Activated CD8-positive, alpha-beta memory T cell treated with anti-CD3 and anti-CD28 coated beads for 24 hours (primary cell): ENCODE measurements at places on chromosomes 1 and 21.
A peak's percentile ranks its signal among the peaks of the same experiment; 100 is the strongest.

- DNase-seq = no peak
Measured at GRCh38 chr1:234047123-234047522, 142.6 kb downstream of the SLC35F3 start.

DNA sequence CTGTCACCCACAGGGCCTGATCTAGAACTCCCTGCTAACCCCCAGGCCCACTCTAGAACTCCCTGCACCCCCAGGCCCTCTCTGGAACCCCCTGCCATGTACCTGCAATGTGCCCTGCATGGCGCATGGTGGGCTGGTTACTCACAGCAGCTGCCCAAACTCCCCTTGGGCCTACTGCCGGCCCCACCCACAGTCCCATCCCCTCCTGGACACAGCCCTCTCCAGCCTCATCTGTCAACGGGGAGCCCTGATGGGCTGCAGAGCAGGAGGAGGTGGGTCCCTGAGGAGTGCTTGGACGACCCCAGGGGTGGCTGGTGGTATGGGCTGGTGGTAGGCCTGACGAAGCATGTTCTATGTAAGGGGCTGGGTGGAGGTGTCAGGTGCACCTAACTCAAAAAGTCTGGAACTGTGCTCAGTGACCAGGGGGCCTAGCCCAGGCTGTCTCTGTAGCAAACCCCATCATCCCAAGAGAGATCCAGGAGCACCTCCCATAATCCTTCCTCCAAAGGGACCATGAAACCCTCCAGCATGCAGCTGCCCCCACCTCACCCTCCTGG is 19.0 kb upstream of the PRSS38 start:
- DNase-seq = no peak

DNA sequence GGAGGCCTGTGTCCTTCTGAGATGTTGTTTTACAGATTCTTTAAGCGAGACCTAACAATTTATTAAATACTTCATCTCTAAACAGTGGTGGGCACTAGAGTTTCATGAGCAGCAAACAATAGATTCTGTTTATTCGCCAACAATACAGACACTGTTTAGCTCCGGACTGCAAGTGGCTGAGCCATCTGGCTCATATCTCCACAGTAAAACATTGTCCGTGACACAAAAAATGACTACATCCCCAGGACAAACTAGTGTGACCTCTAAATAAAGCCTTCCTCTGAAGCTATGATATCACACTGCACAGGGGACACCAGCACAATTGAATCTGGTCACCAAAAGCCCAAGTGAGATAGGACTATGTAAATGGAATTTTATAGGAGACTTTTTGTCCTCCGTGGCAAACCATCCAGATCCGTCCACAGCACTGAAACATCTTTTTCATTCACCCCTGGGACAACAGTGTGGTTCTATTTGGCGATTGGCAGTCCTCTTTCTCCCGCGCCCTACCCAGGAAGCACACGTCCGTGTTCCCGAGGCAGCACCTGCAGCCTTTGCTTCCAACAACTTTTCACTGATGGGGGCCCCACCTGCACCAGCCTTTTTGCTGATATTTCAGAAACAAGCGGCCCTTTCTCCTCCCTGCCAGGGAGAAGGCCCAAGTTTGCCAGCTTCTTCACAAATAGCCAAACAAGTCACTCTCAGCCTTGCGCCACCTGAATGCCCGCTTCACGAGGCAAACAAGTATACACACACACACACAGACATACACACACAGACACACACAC is 47.4 kb downstream of the OLIG1 start:
- no peak for DNase-seq

GRCh38 chr1:97814121-97814520 is 106.7 kb downstream of the DPYD start:
- no peak for DNase-seq

- no peak for DNase-seq
Measured at GRCh38 chr1:118960026-118960561, 28.0 kb downstream of the TBX15 start.

DNA sequence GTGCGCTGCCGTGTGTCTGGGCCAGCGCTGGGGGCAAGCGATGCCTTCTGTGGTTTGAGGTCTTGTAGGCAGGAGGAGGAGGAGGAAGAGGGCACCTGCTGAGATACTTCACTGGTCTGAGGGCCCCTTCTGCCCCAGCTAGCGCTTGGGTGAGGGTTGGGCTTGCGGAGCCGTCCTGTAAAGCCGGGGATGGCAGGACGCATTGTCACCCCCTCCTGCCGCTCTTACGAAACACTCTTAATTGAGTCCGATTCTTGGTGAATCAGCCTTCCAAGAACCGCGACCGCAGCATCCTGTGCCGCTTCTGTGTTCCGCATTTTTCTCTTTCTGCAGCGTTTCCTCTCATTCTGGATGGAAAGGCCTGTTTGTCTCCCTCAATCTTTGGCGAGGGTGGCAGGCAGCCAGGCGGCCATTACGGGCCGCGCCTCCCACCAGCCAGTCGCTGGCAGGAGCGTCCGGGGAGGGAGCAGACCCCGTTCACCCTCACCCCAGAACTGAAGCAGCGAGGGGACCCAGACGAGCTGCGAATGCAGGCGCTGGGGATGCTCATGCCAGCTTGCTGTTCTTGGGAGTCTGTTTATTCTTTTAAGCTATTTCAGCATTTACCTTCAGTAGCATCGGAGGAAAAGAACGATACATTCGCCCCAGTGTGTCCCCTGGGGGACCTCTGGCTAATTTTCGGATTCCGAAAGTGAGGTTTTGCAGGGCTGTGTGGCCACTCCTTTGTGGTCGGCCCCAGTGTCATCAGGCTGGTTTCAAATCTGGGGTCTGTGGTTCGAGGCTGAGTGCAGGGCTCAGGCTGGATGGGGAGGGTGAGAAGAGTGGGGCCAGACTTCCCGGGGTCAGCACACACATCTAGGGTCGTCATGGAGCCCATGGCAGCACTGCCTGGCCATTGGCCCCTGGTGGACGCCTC is 62.7 kb downstream of the SKI start:
- DNase-seq = peak; percentile 89

DNA sequence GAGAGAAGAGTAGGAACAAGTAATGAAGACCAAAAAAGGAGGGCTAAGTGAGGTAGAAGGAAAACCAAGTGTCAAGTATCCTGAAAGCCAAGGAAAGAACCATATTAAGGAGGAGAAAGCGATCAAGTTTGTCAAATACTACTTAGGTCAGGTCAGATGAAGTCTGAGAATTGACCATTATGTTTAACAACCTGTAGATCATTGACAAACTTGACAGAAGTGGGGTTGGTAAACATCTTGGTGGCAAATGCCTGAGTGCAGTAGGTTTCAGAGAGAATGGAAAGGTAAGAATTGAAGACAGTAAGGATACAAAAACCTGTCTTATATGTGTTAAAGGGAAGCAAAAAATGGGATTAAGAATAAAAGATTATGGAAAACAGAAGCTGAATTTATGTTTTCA is 3.7 kb upstream of the CHIA start:
- no peak for DNase-seq
